Small intestine (tissue), 16 donors: ENCODE measurements at places on chromosomes 5 and 9.

GRCh38 chr5:82365026-82365425 lies 86.9 kb upstream of the RPS23 start:
- no peak for DNase-seq

DNA sequence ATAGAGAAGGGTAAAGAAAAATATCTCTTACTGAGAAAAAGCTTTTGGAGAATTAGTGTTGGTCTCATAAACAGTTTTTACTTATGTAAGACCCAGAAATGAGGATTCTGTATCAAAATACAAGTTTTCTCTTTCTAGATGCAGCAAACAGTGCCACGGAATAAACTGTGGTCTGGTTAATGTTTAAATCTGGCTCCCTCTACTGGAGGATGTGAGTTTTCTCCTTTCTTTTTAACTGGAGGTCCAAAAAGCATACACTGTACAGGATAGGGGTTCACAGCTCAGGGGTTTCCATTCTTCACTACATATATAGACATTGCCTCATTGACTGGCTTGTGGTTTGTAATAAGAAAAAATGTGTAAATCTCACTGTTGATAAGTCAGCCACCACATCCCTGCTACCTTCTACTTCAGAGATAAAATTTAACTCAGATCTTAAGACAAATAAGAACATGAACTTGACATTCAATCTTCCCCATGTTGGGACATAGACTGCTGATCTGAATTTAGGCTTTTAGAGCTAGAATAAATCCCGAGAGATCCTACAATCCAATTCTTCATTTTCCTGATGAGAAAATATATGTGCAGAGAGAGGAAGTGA lies 98.9 kb downstream of the CFAP95 start:
- DNase-seq: peak; percentile 42

GRCh38 chr5:120436996-120437395 lies 27.1 kb upstream of the PRR16 start:
- no peak for DNase-seq

DNA sequence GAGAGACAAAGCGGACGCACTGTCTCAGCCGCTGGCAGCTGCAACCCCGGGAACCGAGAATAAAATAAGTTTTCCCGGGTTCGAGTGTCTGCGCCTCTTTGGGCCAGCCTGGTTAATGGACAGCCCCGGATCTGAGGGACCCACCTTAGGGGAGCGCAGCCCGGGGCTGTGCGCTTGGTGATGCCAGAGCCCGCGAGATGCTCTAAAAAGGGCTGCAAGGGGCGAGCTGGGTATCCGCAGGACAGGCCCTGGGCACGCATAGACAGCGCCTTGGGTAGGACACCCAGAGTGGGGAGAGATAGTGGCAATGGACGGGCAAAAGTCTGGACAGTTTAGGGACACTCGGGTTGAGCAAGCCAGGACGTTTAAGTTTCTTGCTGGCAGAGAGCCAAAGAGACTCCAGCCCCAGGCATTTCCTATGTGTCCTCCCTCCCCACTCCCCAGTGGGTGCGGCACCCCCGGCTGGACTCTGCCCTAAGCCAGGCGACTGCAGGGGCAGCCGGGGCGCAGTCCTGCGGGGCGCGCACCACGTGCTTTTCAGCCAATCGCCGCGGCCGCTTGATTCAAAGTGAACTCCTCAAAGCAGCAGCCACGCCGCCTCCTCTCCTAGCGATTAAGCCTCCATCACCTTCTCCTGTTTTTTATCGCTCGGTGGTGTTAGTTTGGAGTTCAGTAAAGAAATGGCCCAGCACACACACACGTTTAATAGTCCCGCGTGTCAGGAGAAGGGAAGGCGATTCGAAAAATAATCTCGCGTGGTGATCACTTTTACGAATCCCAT lies 616 bp upstream of the ENC1 start:
- DNase-seq: peak; percentile 99

- DNase-seq: no peak
These were observed 135.9 kb downstream of the MACROH2A1 start for GRCh38 chr5:135263022-135263668.

GRCh38 chr5:145811834-145812625 lies 23.1 kb downstream of the PRELID2 start:
- peak; percentile 18 for DNase-seq

- no peak for DNase-seq
These were observed 17.1 kb upstream of the GOLM1 start for GRCh38 chr9:86116425-86116824.

DNA sequence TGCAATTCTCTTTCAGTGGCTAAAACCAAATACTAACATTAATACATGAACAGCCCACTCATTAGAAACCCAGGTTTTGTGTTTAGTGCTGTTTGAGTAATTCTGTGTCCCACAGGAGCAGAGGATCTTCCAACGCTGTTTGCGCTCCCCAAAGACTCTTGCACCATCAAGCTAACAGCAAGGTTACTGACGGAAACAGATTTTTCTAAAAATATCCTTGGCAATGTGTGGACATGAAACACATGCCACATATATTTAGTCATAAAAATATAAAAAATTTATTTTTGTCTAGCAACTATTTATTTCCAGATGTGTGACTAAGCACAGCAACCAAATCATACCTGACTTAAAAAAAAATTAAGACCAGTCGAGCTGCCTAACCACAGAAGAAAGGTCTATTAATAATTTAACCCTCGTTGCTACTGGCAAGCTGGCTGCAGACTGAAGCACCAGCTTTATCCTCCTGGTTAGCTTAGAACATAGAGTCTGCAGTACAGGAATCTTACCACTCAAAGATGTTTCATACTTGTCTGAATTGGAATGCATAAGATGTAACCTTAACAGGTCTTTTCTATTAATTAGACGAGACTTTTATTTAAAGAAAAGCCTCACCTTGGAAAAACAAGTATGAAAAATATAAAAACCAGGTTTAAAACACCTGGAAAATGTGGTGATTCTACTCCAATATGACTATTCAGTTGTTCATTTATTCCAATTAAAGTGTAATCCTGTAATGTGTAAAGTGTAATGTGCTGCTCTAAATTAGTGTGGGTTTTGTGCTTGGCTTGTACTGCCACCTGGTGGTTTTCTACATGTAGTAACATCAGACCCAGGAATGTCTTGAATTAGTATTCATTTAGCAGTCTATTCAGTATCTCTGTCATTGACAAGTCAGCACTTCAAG lies 272.5 kb downstream of the EPB41L4A start:
- peak; percentile 73 for DNase-seq

DNA sequence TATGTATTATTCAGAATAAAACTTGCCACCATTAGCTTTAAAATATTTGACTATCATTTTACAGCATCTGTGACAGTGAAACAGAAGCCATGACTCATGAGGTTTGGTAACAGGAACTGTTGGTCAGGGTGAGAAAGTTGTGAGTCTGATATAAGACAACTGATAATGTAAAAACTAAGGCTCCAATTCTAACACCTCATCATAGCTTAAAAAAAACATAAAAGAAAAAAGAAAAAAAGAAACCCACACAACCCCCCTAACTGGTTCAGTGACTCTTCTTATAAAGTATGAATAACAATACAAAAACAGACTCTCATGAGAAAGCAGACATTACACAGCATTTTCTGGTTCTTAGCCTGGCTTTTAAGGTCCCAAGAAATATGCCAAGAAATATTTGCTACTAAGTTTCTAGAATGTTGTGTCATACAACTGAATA lies 85.8 kb downstream of the MRPS27 start:
- DNase-seq: peak; percentile 44

- DNase-seq: no peak
These were observed 33.6 kb upstream of the SLC36A1 start for GRCh38 chr5:151413800-151414199.

DNA sequence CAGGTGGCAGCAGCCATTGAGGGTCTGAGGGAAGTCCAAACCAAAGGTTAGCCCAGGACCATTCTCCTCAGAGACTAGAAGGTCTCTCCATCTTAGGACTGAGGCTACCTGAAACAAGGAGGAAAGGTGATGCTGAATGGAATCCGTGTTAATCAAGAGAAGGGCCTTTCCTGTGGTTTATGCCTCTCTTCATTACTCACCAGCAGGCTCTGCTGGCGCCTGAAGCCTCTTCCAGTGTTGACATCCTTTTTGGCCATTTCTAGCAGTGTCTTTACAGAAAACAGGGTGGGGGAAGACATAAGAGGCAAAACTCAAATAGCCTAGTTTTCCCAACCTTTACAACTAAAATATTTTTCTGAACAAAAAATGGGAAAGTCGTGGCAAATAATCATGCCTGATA lies 98.0 kb downstream of the ENC1 start:
- no peak for DNase-seq

DNA sequence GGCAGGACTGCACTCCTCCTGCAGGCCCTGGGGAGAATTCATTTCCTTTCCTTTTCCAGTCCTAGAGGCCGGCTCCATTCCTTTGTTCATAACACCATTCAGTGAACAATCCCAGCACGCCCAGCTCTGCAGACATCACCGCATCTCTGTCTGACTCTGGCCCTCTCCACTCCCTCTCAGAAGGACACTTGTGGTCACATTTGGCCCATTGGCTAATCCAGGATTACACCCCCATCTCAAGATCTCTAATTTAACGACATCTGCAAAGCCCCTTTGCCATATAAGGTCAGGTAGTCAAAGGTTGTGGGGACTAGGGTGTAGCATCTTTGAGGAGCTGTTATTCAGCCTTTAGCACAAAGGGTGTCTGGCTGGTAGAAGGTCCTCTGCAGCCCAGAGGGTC lies 185.0 kb upstream of the DAP start:
- no peak for DNase-seq

GRCh38 chr5:160621526-160621925 lies 199.9 kb downstream of the PTTG1 start:
- peak; percentile 58 for DNase-seq

GRCh38 chr9:81264516-81264915 lies 424.8 kb downstream of the TLE1 start:
- no peak for DNase-seq

DNA sequence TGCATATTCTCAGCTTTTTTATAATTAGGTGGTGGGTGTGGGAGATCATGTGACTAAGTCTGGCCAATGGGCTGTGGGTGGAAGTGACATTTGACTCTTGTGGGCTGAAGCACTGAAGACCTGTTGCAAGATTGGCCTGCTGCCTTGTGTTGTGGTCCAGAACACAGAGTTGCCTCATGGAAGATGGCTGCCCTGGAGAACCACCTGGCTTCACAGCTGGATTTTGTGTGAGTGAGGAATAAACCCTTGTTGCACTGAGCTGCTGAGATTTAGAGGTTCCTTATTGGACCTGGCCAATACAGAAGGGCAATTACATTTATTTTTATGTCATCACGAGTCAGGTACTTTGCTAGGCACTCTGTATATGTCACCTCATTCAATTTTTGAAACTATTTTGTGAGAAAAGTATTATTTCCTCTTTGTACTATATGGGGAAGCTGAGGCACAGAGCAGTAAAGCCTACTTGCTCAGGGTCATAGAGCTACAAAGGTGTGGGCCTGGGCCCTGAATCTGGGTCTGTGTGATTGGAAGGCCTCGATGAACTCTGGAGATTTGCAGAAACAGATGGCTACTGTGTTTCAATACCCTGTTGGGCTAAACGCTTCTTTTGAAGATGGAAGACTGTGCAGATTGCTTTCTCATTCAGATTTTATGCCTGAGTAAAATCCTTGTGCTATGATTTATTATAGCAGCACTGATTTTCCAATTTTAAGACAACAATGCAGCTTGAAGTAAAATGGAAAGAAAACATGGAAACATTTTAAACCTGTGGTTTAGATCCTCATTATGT lies 71.2 kb upstream of the TBC1D2 start:
- no peak for DNase-seq

DNA sequence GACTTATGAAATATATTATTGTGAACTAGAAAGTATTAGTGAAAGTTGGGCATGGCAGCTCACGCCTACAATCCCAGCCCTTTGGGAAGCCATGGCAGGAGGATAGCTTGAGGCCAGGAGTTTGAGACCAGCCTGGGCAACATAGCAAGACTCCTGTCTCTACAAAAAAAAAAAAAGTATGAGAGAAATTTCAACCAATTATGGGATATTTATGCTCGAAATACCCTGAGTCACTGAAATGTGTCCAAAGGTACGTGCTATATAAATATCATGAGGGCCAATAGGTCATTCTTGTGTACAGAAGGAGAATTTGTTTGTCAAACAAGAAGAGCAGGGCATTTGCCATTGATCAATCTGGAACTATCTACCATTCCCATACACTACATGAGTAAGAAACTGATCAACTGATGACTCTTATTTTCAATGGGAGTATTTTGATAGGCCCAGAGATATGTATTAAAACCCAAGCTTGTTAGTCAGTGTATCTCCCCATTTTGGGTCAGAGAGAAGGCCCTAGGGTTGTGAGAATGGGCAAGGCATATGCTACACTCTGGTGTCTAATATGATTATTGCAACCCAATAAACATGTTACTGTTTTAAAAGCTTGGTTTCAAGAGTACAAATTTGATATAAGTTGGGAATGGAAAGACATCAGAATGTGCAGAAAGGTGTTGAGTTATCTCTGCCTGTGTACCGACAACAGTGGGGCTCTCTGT lies 21.7 kb upstream of the HOMER1 start:
- no peak for DNase-seq

GRCh38 chr9:135887021-135887507 lies 20.3 kb downstream of the CAMSAP1 start:
- DNase-seq: no peak

- DNase-seq: no peak
These were observed 209.8 kb downstream of the CWC27 start for GRCh38 chr5:64978546-64978945.

- no peak for DNase-seq
These were observed 48.3 kb upstream of the HRH2 start for GRCh38 chr5:175609526-175609925.

DNA sequence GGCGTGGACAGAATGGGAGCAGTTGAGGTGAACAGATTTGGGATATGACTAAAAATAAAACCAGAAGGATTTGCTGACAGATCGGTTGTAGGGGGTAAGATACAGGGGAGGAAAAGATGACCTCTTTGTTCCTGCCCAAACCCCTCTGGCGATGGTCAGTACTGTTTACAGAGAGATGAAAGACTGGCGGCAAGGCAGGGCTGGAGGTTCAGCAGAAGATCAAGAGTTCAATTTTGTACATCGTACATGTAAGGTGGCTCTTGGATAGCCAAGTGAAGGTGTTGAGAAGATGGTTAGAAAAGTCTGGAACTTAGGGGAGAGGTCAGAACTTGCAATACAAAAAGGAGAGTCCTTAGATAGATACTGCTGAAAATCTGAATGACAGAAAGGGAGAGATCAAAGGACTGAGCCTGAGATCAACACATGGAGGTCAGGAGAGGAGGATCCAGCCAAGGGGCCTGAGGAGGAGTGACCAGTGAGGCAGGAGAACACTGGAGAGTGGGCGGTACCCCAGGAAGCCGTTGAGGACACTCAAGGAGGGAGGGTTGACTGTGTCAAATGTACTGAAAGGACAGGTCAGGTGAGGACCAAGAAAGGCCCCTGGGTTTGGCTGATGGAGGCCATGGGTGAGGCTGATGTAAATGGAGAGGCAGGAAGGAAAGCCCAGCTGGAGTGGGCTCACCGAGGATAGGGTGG lies 7.1 kb downstream of the IL4 start:
- DNase-seq: no peak

GRCh38 chr5:135038205-135038812 lies 4.3 kb upstream of the PITX1 start:
- DNase-seq: no peak

GRCh38 chr5:157548513-157549282 lies 26.9 kb downstream of the ADAM19 start:
- DNase-seq: no peak

GRCh38 chr9:137502008-137502911 lies 43.1 kb upstream of the NSMF start:
- DNase-seq: no peak

GRCh38 chr5:128962211-128962610 lies 3.1 kb upstream of the SLC27A6 start:
- no peak for DNase-seq
